Activated naive CD8-positive, alpha-beta T cell treated with anti-CD3 and anti-CD28 coated beads, Interleukin-2, amount 10 ng/mL, durations not matched to agents 7 days and 5 days (primary cell): ENCODE measurements at places on chromosomes 7 and 10. TPM values are rescaled to one million over a fixed set of nuclear protein-coding genes. Genes with fewer than 3 reads are reported as not detected.

Gene CPVL
- total RNA-seq: 0.75 TPM

Gene ITPRIP
- total RNA-seq: 25.4 TPM

Gene TMEM225B
- total RNA-seq: 1.2 TPM

Gene LIPF
- total RNA-seq: not detected

Gene FZD8
- 0.28 TPM for total RNA-seq

Gene GDF2
- total RNA-seq: not detected

Gene FBXL15
- 11.7 TPM for total RNA-seq

Gene FERD3L
- not detected for total RNA-seq

Gene PSMC2
- 102 TPM for total RNA-seq

Gene VAX1
- not detected for total RNA-seq

Gene OR6V1
- not detected for total RNA-seq

Gene TRIM50
- total RNA-seq: not detected

Gene HOXA5
- not detected for total RNA-seq

Gene FBXL13
- total RNA-seq: 1.4 TPM

Gene LEP
- not detected for total RNA-seq

Gene FAM241B
- total RNA-seq: 11.7 TPM

Gene CALHM3
- total RNA-seq: 0.67 TPM

Gene LLCFC1
- not detected for total RNA-seq

Gene NRAP
- total RNA-seq: not detected

Gene ACSM6
- not detected for total RNA-seq

Gene ZMYND11
- total RNA-seq: 49.9 TPM

Gene CHAT
- total RNA-seq: not detected

Gene CLEC5A
- total RNA-seq: 0.44 TPM

Gene NOLC1
- total RNA-seq: 73.8 TPM

Gene DNAJC12
- total RNA-seq: 3.6 TPM

Gene NPSR1
- total RNA-seq: not detected

Gene CHST15
- total RNA-seq: 0.28 TPM

Gene OLAH
- total RNA-seq: 0.45 TPM

Gene C10orf143
- total RNA-seq: 6.0 TPM

Gene KCNIP2
- total RNA-seq: 4.1 TPM

Gene ANKRD2
- 0.23 TPM for total RNA-seq
